ENCODE measurements at places on chromosomes 6 and 20.

- DNase-seq = peak; percentile 86
Observed at GRCh38 chr6:42783177-42783875, 1.5 kb downstream of the BICRAL start.

DNA sequence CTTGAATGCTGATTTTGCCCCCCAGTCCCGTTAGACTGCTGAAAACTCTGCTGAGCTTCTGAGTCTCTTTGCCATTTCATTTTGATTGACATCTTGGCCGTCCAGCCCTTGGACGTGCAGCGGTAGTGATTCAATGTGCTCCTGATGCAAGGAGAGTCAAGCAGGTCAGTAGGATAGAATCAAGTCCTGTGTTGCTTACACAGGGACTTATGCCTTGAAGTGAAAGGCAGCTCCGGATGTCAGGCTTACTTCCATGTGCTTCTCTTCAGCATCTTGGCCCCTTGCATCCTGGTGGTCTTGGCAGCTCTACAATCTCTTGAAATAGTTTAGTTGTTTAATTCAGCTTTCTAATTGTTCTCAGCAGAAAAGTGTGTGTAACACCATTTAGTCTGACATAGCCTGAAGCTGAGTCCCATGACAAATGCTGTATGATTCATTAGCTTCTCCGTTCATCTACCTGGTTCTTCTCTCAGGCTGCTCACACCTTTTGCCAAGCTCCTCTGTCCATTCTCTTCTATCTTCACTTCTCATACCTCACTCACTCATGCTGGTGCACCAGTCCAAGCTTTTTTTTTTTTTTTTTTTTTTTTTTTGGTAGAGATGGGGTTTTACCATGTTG is 76.0 kb downstream of the EZR start:
- no peak for DNase-seq

- DNase-seq = no peak
Observed at GRCh38 chr20:19745584-19745983, 12.5 kb upstream of the RIN2 start.

GRCh38 chr6:120935908-120936307 is 398.4 kb downstream of the TBC1D32 start:
- no peak for DNase-seq

GRCh38 chr6:12798326-12798725 is 81.8 kb downstream of the PHACTR1 start:
- DNase-seq = no peak

GRCh38 chr6:139763468-139764210 is 389.2 kb upstream of the CITED2 start:
- DNase-seq = no peak

DNA sequence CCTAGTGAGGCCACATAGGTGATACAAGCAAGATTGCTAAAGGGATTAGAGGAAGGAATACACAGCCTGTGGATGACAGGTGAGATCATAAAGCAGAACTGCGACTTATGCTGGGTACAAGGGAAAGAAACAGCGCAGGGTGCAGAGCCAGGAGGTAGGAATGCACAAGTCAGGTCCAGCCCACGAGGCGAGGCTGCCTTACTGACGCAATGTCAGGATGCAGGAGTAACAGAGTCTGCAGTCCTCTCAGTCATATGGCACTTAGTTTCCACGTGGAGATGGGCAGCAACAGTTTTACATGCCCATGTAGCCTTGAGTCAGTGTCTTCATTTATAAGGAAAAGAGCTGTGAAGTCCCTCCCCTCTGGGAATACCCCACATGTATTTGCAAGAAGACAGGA is 210.9 kb downstream of the SYNE1 start:
- DNase-seq = no peak

DNA sequence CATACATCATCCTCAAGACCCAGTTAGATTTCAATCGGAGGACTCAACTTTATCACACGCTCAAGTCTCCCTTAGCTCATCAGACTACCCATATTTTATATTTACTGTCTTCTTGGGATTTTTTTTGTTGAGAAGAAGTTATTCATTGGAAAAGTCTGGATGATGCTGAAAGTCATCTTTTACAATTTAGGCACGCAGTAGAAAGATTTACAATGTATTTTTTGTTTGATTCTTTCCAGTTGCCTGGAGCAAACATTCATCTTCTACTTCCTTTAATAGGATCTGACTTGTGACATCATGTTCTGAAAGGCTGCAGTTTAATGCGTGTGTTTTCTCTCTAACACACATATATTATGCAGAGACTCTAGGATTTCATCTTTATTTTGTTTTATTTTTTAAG is 235.7 kb downstream of the DOK5 start:
- DNase-seq = no peak

- no peak for DNase-seq
Observed at GRCh38 chr6:79180052-79180451, 54.4 kb downstream of the HMGN3 start.

GRCh38 chr6:30834646-30835045 is 49.7 kb upstream of the DDR1 start:
- DNase-seq = no peak

- no peak for DNase-seq
Observed at GRCh38 chr6:148441454-148441911, 98.8 kb downstream of the SASH1 start.

- peak; percentile 12 for DNase-seq
Observed at GRCh38 chr6:42049116-42049809, 1.1 kb upstream of the TAF8 start.

GRCh38 chr6:87920245-87920644 is 127.4 kb upstream of the SPACA1 start:
- DNase-seq = no peak

GRCh38 chr6:134729561-134729960 is 220.3 kb downstream of the ALDH8A1 start:
- DNase-seq = no peak

- no peak for DNase-seq
Observed at GRCh38 chr6:113137426-113137825, 719.7 kb upstream of the MARCKS start.

DNA sequence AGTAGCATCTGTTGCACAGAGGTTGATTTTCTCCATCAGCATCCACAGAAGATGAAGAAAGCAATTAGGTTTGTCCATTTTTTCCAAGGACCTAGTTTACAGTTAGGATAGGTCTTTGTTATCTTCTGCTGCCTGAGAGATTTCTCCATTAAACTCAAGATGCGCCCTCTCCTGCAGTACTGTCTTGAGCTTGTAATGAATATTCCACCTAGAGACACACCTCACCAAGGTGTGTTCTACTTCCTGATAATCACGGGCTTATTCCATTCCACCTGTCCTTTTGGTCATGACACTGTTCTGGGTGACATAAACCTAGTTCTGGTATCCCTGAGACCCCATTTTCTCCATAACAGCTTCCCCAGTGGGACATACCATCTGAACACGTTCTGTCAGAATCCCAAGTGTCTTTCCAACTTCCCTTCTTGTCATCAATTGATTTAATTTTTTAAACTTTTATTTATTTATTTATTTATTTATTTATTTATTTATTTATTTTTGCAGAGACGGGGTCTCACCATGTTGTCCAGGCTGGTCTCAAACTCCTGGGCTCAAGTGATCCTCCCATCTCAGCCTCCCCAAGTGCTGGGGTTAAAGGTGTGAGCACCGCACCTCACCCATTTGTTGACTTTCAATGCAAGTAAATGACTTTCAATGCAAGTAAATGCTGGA is 75.6 kb upstream of the HS3ST5 start:
- DNase-seq = no peak

GRCh38 chr6:140538926-140539325 is 1164.5 kb upstream of the CITED2 start:
- DNase-seq = no peak

GRCh38 chr6:40334496-40335270 is 252.5 kb downstream of the LRFN2 start:
- DNase-seq = no peak

DNA sequence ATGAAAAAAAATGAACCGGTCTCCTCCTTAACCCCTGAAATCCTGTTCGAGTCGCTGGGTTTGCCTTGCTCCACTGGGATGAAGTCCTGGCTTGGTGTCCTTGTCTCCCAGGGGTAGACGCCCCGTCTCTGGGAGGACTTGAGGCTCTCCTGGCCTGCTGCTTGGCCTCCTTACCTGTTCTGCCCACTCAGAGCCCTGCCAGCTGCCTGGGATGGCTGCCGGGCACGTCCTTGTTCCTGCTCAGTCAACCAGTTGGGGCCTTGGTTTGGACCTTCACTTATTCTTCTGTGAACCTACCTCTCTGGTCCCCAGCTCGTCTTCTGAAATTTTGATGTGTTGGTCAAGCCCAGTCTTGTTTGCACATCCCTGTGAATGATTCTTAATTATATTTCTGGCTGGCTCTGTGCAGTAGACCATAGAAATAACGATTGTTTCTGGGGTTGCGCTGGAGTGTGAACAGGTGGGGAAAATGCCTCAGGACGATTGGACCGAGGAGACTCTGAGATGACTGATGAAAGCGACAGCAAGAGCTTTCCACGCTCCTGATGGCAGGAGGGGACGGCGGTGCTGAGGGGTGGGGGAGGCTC is 126.5 kb upstream of the ESR1 start:
- no peak for DNase-seq

- no peak for DNase-seq
Observed at GRCh38 chr20:61744691-61745396, 320.8 kb downstream of the TAF4 start.

GRCh38 chr6:73452107-73452461 is at the start of gene CGAS:
TSS of gene CGAS (minus strand) at chr6:73452297. CDS start at chr6:73452181, 116 bp downstream.
- DNase-seq = peak; percentile 85

- DNase-seq = no peak
Observed at GRCh38 chr20:25539742-25540672, 45.3 kb downstream of the NINL start.

GRCh38 chr20:19758501-19759331 is 658 bp downstream of the RIN2 start:
- peak; percentile 46 for DNase-seq

GRCh38 chr20:47224300-47224791 is 132.2 kb downstream of the ZMYND8 start:
- no peak for DNase-seq

- DNase-seq = no peak
Observed at GRCh38 chr6:125471667-125472066, 169.9 kb upstream of the HDDC2 start.

GRCh38 chr6:87093651-87094050 is 1.3 kb downstream of the CGA start:
- DNase-seq = no peak

- DNase-seq = no peak
Observed at GRCh38 chr6:51213811-51214210, 395.1 kb downstream of the TFAP2B start.

DNA sequence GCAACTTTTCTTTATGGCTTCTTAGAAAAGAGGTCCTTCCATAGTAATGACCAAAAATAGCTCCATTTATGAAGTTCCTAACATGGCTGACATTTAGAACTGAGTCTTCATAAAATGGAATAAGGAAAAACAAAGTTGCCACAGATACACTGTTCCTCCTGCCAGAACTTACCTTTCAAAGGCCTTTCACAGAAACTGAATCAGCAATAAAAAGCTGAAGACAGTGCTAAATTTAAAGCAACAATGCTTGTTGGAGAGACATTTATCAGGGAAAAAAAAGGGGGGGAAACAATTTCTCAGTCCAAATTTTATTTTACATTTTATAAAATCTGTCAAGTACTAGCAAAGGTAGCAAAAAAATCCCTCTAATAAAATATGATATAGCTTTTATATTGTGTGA is 17.3 kb downstream of the DEK start:
- no peak for DNase-seq

DNA sequence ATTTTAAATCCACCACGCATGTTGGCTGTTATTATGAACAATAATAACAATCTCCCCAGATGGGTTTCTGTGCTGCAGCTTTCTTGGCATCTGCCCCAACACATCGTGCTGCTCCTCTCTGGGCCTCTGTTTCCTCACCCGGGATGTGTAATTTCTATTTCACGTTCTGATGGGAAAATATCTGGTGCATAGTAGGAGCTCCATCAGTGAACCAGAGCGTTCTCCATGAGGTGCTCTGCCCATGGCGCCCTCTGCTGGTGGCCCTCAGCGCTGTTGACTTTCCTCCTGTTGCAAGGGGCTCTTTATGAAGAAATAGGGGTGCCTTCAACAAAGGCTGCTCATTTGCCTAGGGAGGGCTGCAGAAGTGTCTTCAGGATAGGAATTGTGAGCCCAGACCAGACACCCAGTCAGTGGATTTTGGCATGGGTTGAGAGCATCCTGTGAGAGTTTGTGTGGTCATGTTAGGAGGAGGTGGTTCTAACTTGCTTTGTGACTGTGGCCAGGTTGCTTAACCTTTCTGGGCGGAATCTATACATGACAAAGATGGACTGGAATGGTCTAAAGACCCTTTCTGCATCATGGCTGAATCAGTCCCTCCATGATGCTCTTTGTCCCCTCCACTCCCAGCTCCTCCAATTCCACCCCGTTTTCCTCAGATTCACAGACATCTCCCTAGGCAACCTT is 8.1 kb downstream of the SCRT2 start:
- peak; percentile 73 for DNase-seq

DNA sequence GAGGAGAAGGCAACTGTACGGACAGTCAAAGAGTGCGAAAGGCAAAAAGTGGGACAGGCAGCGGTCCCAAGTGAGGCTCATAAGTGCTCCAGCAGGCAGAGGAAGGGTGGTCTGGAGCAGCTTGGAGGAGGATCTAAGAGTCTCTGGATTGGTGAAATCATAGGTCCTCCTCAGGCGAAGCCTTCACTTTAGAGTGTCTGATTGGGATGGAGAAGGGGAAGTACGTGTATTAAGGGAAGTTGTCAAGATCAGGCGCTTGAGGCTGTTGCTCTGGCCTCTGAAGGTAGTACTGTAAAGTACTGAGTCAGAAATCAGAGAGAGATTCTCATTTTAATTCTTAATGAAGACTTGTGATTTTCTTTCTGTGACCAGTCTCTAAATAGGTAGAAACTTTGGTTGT is 185.6 kb downstream of the KIF16B start:
- DNase-seq = no peak

- DNase-seq = no peak
Observed at GRCh38 chr6:8017705-8018104, 46.5 kb downstream of the BLOC1S5 start.

GRCh38 chr6:156867121-156867520 is 89.9 kb downstream of the ARID1B start:
- no peak for DNase-seq

GRCh38 chr6:37019065-37019450 is 13.6 kb downstream of the FGD2 start:
- DNase-seq = no peak

GRCh38 chr6:130070326-130070725 is 51.9 kb downstream of the L3MBTL3 start:
- DNase-seq = no peak

DNA sequence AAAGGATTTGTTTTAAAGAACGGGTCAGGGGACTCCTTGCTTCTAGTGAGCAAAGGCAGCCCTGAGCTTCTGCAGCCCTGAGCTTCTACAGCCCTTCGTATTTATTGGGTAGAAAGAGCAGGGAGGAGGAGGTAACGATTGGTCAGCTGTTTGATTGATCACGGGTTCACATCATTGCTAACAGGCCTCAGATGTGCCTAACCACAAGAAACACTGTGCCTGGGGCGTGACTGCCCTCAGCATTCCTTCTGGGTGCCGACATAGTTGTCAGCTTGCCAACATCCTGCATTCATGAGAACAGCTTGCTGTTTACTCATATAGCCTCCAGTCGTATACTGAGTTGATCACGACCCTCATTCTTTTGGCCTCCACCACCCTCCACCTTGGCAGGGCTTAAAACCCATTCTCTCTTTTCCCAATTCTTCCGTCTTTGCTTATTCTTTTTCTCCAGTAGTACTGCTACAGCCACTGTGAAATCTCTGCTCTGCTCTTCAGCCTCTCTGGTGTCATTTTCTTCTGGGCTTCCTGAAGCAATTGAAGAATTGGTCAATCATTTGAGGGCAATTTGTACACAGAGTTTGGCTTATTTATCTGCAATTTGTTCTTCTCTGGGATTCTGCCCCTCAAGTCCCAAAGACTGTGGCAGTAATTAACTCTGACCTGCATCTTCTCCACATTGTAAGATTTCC is 25.4 kb upstream of the NOP56 start:
- DNase-seq = no peak

GRCh38 chr20:13862245-13862644 is 77.4 kb downstream of the NDUFAF5 start:
- no peak for DNase-seq
